ENCODE measurements at places on chromosomes 11 and 22. TPM values are rescaled to one million over a fixed set of nuclear protein-coding genes. Genes with fewer than 3 reads are reported as not detected.

DNA sequence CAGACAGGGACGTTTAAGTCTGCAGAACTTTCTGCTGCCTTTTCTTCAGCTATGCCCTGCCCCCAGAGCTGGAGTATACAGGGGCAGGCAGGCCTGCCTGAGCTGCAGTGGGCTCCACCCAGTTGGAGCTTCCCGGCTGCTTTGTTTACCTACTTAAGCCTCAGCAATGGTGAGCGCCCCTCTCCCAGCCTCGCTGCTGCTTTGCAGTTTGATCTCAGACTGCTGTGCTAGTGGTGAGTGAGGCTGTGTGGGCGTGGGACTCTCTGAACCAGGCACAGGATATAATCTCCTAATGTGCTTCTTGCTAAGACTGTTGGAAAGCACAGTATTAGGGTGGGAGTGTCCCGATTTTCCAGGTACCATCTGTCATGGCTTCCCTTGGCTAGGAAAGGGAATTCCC lies 38.5 kb downstream of the NELL1 start:
- DNase-seq = no peak
- H3K4me3 ChIP-seq = no peak overlapping the region

- no peak for DNase-seq
- no peaks in the 10 kb centered on the region for H3K27me3 ChIP-seq
- H3K4me3 ChIP-seq = no peak overlapping the region
- H3K36me3 ChIP-seq = no peaks in the 10 kb centered on the region
- H3K27ac ChIP-seq = no peak overlapping the region
Observed at GRCh38 chr11:86781546-86781945, 18.8 kb upstream of the PRSS23 start.

GRCh38 chr11:1832211-1832919 lies 2.4 kb upstream of the SYT8 start:
- peaks cover 8% of the 10 kb centered on the region for H3K4me1 ChIP-seq
- no peaks in the 10 kb centered on the region for H3K36me3 ChIP-seq
- DNase-seq = no peak
- no peak overlapping the region for H3K27ac ChIP-seq
- no peak overlapping the region for H3K4me3 ChIP-seq
- H3K27me3 ChIP-seq = peaks cover 5% of the 10 kb centered on the region

GRCh38 chr22:17508110-17508509 lies 55.2 kb upstream of the SLC25A18 start:
- DNase-seq = no peak
- H3K4me1 ChIP-seq = no peaks in the 10 kb centered on the region
- H3K36me3 ChIP-seq = no peaks in the 10 kb centered on the region
- no peak overlapping the region for H3K4me3 ChIP-seq

- H3K27me3 ChIP-seq = no peaks in the 10 kb centered on the region
- H3K4me3 ChIP-seq = no peak overlapping the region
- no peak for DNase-seq
- no peaks in the 10 kb centered on the region for H3K36me3 ChIP-seq
- H3K27ac ChIP-seq = no peak overlapping the region
Observed at GRCh38 chr11:17010851-17011420, 3.3 kb downstream of the PLEKHA7 start.

- no peaks in the 10 kb centered on the region for H3K36me3 ChIP-seq
- H3K27ac ChIP-seq = no peak overlapping the region
- no peak overlapping the region for H3K4me3 ChIP-seq
- DNase-seq = no peak
Observed at GRCh38 chr22:18975434-18976196, 39.5 kb upstream of the PRODH start.

- H3K4me3 ChIP-seq = no peak overlapping the region
- no peak for DNase-seq
- no peaks in the 10 kb centered on the region for H3K27me3 ChIP-seq
- H3K36me3 ChIP-seq = no peaks in the 10 kb centered on the region
- H3K4me1 ChIP-seq = no peaks in the 10 kb centered on the region
Observed at GRCh38 chr11:45259592-45259991, 26.5 kb downstream of the SYT13 start.

- no peak overlapping the region for H3K27ac ChIP-seq
- H3K4me1 ChIP-seq = no peaks in the 10 kb centered on the region
- H3K27me3 ChIP-seq = no peaks in the 10 kb centered on the region
- H3K36me3 ChIP-seq = no peaks in the 10 kb centered on the region
- no peak for DNase-seq
Observed at GRCh38 chr11:85680897-85681296, 5.1 kb downstream of the CCDC89 start.

KIF18A gene
- 3.8 TPM for total RNA-seq

APOA1 gene
- total RNA-seq = not detected

NRGN gene
- 1.2 TPM for total RNA-seq

DEUP1 gene
- total RNA-seq = 1.2 TPM
